ENCODE measurements at places on chromosomes 7 and 10. TPM values are rescaled to one million over a fixed set of nuclear protein-coding genes. Genes with fewer than 3 reads are reported as not detected.

ATRNL1 gene
- 47.8 TPM for polyA plus RNA-seq

PDE6C gene
- polyA plus RNA-seq, result not detected

PLXNA4 gene
- 7.2 TPM for polyA plus RNA-seq

ABCB1 gene
- 6.1 TPM for polyA plus RNA-seq

MINDY4 gene
- polyA plus RNA-seq, result 1.6 TPM

SEMA3D gene
- polyA plus RNA-seq, result 1.6 TPM

PKD2L1 gene
- polyA plus RNA-seq, result not detected

PPP2R2D gene
- polyA plus RNA-seq, result 71.7 TPM

GARS1 gene
- polyA plus RNA-seq, result 90.8 TPM

HYAL4 gene
- polyA plus RNA-seq, result 0.64 TPM

PTF1A gene
- not detected for polyA plus RNA-seq

CYP26A1 gene
- polyA plus RNA-seq, result 0.77 TPM

AMPH gene
- 34.7 TPM for polyA plus RNA-seq

EBLN1 gene
- polyA plus RNA-seq, result not detected

SLC16A12 gene
- not detected for polyA plus RNA-seq

RBP3 gene
- polyA plus RNA-seq, result not detected

ITIH5 gene
- polyA plus RNA-seq, result 0.28 TPM

SYT15 gene
- 0.16 TPM for polyA plus RNA-seq
